ENCODE measurements at places on chromosomes 2 and 18.

- no peak for DNase-seq
Measured at GRCh38 chr2:128601298-128602037, 282.8 kb upstream of the HS6ST1 start.

- no peak for DNase-seq
Measured at GRCh38 chr2:84292545-84292944, 166.5 kb downstream of the SUCLG1 start.

GRCh38 chr18:45412577-45412976, 202.7 kb upstream of the SLC14A2 start:
- DNase-seq: no peak

- DNase-seq: no peak
Measured at GRCh38 chr2:238155051-238155760, 3.6 kb upstream of the ERFE start.

- DNase-seq: no peak
Measured at GRCh38 chr18:63284827-63285733, 34.5 kb downstream of the BCL2 start.

GRCh38 chr2:69116438-69116837, 103.5 kb downstream of the ANTXR1 start:
- DNase-seq: no peak

- no peak for DNase-seq
Measured at GRCh38 chr2:221502270-221503010, 69.7 kb downstream of the EPHA4 start.

DNA sequence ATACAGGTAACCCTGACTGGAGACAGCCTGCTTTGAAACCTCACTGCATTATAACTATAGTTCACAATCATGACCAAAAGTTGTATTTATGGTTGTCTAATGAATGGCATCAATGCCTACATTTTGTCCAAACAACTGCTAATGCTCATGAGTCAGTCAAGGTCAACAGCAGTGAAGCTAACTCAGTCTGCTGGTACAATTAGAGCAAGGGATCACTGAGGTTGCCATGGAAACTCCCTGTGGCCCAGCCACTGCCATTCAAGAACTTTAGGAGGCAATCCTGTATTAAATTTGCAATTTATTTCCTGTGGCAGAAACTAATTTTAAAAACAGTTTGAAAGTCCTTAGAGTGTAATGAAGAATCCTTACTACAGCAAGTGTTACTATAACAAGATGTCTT, 185.1 kb upstream of the SMAD7 start:
- DNase-seq: no peak

DNA sequence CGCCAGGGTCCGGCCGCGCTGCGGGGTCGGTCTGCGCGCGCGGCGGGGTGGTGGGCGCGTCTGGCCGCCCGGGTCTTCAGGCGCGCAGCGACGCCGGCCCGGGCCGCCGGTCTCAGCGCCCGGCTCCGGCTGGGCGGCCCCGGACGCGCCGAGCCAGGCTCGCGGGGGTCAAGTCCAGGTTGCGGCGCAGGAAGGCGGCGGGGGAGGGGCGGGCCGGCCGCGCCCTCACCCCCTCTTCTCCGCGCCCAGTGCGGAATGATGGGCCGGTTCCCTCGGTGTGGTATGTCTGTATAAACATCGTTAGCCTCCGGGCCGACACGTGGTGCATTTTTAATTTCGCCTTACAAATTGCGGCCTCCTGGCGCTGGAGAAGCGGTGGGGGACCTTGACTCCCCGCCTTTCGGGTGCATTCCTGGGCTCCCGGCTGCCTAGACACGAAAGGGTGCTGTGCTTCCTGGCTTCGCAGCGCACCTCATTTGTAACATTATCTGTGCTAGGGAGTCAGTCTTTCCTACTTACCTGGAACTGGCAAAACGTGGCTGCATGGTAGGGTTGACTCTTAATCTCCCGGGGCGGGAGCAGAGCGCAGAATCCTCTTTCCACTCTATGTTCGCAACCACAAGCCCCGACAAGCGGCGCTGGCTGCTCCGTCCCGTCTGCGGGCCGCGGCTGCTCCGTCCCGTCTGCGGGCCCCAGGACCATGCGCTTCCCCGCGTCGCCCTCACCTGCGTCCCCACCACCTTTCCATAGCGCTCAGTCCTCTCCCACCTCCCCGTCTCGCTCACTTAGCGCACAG, 69.0 kb downstream of the CTAGE1 start:
- DNase-seq: no peak

DNA sequence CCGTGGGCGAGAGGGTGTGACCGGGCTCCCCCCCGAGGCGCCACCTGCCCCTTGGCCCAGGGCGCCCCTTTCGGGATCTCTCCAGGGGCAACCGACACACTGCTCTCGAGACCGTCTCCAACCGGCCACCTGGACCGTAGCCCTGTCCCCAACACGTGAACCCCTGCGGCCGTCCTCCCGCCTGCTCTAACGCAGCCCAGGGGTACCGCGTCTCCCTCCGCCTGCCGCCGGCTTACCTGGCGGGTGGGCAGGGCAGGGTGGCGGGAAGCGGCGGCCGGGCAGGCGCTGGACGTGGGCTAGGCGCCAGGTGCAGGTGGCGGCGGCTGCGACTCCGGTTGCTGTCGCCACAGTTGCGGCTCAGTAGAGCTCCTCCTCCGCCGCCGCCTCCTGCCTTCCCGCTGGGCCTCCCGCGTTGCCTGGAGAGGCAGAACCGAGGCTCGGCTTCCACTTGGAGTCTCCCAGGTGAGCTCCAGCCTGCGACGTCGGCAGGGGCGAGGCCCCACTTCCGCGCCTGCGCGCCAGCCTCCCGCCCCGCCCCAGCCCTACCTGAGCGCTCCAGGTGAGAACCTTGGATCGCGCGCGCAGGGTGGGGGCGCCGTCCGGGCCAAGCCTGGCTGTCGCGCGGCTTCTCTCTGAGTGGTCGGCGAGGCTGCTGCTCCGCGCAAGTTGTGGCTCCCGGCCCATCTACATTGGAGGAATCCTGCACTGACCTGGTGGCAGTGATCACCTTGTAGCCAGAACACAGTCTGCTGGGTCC, at the start of gene GALNT3:
Gene GALNT3, minus strand, starts transcription at position 469 of the 757 bp plus-strand sequence. CDS start 23,547 bp downstream, outside the sequence.
- DNase-seq: no peak

- no peak for DNase-seq
Measured at GRCh38 chr18:30687501-30687900, 355.0 kb downstream of the DSC3 start.

GRCh38 chr2:235365743-235366142, 128.1 kb upstream of the AGAP1 start:
- DNase-seq: no peak

GRCh38 chr2:85438201-85439024, 19.9 kb downstream of the SH2D6 start:
- no peak for DNase-seq

- DNase-seq: no peak
Measured at GRCh38 chr2:234710066-234710465, 213.2 kb upstream of the ARL4C start.

- no peak for DNase-seq
Measured at GRCh38 chr18:22303927-22304326, 113.8 kb downstream of the CTAGE1 start.

Data from HS-27A (cell line).